Left hindlimb (tissue), 1 donor: ENCODE measurements at places on chromosomes 5 and 9.

DNA sequence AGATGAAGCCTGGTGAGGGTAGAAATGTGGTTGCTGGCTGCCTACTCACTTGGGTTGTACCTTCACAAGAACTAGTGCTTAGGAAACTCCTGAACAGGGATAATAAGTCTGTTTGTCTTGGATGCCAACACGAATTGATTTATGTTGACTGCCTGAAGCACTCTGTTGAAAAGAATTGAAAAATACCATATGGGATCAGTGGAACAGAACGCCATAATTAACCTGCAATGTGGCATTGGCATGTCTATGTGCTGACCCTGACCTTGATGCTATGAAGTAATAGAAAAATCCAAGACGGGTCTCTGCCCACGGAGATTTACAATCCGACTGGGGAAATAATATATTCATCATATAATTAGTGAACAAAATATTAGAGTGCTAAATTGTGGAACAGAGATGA, 10.5 kb downstream of the LIX1 start:
- DNase-seq, result no peak

- DNase-seq, result no peak
Measured at GRCh38 chr5:140561753-140562523, 2.5 kb downstream of the APBB3 start.

- DNase-seq, result no peak
Measured at GRCh38 chr9:19163631-19164030, 36.3 kb upstream of the PLIN2 start.

DNA sequence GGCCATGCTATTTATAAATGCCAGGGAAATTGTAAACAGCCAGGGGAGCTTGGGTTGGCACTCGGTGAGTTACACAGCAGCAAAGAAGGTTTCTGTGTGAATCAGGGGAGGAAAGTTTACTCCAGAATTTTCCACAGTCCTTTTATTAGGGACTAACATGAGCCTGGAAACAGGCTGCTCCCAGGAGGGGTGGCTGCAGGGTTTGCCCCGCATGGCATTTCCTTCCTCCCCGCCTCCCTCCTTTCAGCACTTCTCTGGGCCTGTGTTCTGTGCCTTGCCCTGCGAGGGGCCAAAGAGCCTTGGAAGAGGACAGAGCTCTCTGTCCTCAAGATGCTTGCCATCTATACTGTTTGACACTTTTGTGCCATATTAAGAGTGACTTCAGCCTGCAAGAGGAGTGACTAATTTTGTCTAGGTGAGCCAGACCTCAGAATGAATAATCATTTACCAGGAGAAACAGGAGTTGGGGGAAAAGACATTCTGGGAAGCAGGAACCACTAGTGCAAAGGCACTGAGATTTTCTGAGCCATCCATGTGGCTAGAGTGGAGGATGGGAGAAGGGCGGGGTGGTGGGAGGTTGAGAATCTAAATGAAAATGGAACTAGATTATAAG, 1.8 kb downstream of the GSN start:
- DNase-seq, result no peak

DNA sequence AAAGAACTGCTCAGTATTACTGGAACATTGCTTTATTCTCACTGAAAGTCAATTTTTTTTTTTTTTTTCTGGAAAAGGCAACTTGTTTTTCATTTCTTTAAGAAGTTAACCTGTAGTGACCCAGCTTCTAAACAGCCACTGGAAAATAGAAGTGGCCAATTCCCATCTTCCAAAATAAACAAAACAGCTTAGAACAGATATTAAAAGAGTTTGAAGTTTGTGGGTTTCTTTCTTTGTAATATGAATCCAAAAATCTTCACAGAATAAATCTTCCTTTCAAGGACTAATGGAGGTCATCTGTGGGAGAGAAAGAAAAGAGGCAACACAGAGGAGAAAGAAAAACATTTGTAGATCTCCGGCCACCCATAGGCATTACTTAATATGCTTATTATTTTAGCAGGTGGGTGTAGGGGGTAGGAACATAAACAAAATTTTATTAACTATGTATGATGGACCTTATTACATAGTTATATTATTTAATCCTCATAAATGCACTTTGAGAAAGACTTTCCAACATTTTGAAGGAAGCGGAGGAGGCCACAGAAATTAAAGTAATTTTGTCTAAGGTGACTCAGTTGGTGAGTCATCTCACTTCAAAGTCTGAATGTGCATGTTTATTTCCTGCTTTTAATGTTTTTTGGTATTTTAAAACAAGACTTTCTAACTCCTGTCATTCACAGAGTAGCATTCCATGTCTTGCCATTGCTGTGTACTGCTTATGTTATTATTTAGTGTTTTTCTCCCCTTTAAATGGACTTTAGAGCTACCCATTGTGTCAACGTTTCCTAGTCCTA, 1791.8 kb upstream of the WWC1 start:
- no peak for DNase-seq

GRCh38 chr9:132997591-132997990, 19.1 kb downstream of the GFI1B start:
- no peak for DNase-seq

DNA sequence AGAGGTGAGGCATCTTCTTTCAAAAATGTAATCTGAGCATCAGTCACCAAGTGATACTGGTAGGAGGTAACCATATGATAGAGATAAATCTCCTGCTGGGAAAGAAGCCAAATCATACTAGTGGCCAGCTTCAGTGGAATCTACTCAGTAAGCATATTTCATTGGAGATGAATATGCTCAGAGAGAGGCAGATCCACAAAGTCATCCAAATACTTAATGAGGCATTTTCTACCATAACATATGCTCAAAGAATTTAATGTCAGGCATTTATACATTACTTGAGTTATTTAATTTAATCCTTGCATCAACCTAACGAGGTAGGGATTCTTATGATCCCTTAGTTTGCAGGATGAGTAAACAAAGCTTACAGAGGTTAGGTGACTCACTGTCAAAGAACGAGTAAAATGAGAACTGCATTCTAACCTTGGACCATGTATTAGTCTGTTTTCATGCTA, 50.9 kb upstream of the DMRTA1 start:
- no peak for DNase-seq

- DNase-seq, result no peak
Measured at GRCh38 chr5:33479311-33479710, 38.5 kb downstream of the TARS1 start.

DNA sequence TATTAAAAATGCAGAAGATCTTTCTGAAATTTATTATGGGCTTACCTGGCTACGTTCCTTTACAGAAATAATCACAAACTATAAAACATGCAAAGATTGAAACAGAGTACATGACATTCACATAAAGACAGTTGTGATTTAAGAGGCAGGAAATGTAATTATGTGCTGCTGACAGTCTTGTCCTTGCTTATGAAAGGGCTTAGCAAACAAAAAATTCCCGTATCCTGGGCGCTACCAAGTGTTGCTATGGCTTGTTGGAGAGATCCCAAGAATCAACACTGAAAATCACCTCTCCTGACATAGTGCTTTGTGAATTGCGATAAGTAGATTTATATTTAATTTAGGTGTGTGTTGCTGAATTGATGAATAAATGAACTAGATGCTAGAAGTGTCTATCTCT, 352.5 kb upstream of the C9orf72 start:
- DNase-seq, result no peak

DNA sequence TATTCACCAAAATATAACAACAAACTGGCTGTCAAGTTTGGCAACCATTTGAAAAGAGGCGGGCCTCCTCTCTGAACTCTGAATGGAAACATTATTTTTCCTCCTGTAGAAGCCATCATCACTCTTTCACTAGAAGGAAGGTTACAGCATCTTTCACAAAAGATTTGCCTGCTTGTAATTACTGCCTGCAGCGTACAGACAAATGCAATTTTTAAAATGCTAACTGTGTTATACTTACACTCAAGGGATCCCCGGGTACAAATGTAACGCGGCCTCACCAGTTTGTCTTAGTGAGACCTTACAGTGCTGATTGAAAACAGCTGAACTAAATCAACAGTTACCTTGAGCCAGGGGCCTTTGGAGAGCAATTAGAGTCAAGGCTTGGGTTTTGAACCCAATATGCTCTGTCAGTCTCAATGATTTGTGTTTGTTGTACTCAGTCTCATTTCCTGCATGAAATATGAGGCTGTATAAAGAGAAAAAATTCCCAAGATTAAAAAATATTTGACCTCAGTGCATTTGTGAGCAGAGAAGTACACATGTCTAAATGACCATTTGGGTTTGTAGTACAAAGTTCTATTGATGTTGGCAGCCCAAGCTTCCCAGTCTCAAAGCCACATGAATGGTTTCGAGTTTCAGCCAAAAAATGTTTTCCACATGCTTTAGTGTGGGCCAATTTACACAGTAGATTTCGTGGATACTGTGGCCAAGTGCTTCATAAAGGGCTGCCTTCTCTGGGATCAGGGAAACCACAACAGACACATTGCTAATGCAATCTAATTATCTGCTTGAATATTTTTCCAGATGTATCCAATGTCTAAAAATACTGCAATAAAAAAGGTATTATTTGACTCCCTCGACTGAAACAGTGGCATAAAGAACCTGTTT, 500.0 kb downstream of the SPATA31D1 start:
- DNase-seq, result peak; percentile 86

DNA sequence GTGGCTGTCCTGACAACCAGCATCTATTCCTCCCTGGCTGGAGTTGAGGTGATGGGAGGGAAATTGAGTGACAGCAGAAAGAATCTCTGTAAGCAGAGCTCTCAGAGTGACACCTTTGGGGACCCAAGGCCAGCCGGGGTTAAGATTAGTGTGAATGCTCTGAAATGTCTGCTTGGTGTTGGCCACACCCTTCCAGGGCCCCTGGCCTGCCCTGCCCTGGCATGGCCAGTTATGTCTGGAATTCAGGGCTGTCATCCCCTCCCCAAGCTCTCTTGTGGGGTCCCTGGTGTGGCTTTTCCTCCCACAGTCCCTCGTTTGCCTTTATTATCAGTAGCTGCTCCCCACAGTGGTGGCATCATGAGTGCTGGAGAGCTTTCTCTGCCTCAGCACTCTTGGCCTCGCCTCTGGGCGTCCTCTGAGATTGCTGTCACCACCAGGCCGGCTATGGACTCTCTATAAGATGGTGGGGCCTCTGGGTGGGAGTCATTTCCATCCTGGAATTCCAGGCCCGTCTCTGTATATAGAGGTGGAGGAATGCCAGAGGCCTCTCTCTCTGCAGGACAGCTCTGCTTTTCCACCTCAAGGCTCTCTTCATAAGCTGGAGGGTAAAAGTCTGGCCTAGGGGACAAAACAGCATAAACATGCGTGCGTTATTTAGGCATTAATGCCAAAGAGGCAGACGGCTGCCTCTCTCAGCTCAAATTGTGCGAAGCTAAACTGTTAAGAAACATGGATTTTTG, 3.6 kb downstream of the TMEM252 start:
- DNase-seq, result no peak

GRCh38 chr9:78601957-78602565, 305.1 kb downstream of the PSAT1 start:
- no peak for DNase-seq

DNA sequence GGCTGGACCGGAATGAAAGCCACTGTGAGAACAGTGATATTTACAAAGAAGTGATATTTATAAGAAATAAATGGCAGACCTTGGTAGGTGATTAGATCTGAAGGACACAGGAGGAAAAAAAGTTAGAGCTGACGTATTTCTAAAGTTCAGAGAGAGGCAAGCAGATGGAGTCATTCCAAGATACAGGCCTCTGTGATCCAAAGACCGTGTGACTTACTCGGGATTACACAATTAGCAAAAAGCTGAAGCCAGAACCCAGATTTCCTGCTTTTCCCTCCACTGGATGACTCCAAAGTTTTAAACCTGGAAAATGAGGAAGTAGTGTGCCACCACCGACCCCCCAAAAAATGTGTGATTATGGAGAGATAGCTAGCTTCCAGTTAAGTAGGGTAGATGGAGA, 3.1 kb upstream of the DOCK8 start:
- DNase-seq, result no peak

DNA sequence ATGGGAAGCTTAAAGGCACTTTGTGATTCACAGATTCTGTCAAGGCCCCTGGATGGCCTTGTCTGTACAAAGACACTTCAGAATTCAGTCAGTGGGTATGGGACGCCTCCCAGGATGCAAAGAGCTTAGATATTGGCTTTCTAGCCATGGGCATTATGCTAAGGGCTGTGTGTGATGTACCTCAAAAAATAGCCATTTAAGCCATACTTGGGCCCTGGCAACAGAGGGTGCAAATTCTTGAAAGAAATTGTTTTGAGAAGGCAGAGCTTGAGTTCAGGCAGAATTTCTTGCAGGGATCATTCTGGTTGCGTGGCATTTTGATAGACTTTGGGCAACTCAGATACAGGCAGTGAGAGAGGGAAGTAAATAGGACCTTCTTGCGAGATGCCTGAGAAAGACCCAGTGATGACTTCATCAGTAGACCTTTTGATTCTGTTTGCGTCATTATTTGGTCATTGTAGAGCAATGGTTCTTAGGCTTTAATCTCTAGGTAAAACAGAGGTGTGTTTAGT, 3.9 kb downstream of the CYFIP2 start:
- DNase-seq, result no peak

DNA sequence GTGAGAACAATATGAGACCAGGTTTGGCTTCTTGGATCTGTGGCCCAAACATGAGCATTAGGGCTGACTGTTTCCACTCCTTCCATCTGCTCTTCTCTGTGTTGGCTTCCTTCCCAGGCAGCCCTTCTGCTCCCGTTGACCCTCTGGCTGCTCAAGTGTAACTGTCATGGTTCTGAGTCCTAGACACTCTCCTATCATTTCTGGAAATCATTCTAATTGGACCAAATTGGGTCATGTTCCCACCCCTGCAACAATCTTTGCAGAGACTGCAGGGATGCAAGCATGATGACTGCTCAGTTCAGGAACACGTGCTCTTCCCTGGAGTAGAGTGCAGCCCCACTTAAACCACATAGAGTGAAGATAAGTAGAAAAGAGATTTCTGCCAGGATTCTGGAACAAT, 741.4 kb downstream of the TAF11L14 start:
- DNase-seq, result no peak

DNA sequence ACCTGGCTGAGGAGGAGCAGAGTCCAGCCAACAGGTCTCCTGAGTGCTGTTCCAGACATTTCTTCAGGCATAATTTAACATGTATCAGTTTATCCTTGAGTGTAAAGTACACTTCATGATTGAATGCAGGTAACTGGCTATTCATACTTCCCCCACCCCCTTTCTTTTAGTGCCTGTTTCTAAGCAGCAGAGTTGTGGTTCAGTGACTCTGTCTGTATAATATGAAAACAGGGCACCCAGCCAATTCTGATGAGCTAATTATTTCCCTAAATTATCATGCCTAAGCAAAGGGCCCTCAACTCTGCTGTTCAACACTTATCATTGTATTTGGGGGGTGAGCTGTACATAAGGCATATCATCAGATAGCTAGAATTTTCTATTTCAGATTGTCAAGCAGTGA, 51.9 kb upstream of the ZSWIM6 start:
- no peak for DNase-seq

GRCh38 chr9:137150617-137151457, 11.9 kb downstream of the GRIN1 start:
- DNase-seq, result no peak

- DNase-seq, result no peak
Measured at GRCh38 chr9:106593201-106593600, 269.8 kb upstream of the ZNF462 start.

- peak; percentile 34 for DNase-seq
Measured at GRCh38 chr5:56517011-56517416, 283.9 kb upstream of the ANKRD55 start.

- no peak for DNase-seq
Measured at GRCh38 chr9:128729302-128729701, 5.4 kb upstream of the ZDHHC12 start.

- no peak for DNase-seq
Measured at GRCh38 chr9:121822093-121823085, 171.0 kb downstream of the DAB2IP start.
